ENCODE measurements at places on chromosomes 5 and 9.

- no peak for DNase-seq
Observed at GRCh38 chr9:111992523-111992922, 95.9 kb downstream of the UGCG start.

GRCh38 chr9:77981332-77981731 lies 50.3 kb downstream of the GNAQ start:
- no peak for DNase-seq

DNA sequence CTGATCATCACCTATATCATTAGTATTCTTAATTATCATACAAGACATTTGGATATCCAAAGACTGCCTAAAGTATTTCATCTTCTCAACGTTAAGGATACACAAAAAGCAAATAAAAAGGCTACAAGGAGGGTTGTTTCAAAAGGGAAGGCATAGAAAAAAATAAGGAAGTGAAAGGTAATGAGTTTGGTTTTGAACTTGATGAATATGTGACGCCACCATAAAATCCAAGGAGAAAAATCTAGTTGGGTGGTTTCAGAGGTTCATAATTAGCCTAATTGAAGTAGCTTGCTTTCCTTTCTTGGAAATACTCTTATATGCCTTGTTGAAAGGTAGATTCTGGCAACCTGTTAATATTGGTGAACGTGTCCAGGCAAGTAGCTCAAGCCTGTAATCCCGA lies 96.1 kb upstream of the SGCD start:
- no peak for DNase-seq

DNA sequence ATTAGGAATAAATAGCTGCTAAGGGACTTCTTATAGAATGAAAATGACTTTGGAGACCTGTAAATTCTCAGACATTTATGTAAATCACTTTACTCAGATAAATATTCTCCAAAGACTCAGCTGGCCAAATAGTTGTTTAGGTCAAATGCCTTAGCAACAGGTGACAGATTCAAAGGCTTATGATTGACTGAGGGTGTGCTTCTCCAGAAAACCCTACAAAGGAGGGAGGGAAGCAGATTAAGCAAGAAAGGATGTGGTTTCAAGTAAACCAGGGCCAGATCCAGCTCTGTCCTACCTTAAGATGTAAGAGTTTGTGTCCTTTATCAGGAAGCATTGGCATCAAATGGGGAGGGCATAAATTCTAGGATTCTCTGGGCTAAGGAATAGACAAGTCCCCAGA lies 433.0 kb downstream of the TLE1 start:
- DNase-seq = no peak

- no peak for DNase-seq
Observed at GRCh38 chr5:83751201-83751600, 30.5 kb upstream of the HAPLN1 start.

- no peak for DNase-seq
Observed at GRCh38 chr5:123785162-123786071, 273.4 kb downstream of the CSNK1G3 start.

DNA sequence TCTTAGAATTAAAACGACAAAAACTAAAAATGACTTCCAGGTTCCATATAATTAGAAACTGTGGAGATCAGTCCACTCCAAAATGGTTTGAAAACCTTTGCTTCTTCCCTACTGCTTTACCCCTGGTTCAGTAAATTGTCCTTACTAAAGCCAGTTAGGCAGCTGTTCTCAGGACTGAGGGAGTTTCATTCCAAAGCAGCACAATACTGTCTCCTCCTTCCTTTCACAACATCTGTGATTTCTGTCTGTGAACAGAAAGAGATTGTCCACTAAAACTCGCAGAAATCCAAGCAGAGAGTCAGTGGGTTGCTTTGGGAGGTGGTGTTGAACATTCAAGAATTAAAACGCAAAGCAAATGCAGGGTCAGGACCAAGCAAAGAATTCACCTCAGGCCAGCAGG lies 740.8 kb upstream of the ZNF608 start:
- DNase-seq = no peak

DNA sequence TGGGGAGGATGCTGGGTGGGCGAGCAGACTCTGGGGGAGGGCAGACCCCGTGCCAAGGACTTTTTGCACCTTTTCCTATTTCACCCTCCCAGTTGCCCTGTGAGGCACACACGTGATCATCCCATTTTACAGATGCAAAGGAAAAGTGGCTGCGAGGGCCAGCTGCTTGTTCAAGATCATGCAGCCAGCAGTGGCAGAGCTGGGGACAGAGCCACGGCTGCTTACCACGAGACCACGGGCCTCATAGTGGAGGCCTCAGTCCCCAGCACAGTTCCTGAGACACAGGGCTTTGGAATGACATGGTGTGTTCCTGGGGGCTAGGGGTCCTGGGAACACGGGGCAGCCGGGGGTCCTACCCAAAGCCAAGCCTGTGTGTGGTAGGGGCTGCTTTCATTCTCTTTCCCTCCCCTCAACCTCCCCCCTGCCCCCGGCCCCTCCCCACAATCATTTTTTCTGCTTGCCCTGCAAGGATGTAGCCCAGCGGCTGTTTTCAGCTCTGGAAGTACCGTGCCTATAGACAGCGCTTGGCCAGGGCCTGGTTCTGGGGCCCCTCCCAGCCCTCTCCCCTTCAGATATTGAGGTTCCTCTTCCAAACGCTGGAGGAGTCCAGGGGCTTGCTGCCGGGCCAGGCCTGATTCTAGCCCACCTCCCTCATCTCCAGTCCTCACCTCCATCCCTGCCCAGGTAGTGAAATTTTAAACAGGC lies 58.5 kb upstream of the IER5L start:
- DNase-seq = no peak

- DNase-seq = no peak
Observed at GRCh38 chr5:60365001-60365400, 335.0 kb downstream of the DEPDC1B start.

GRCh38 chr9:90770182-90770738 lies 31.4 kb upstream of the SYK start:
- no peak for DNase-seq

DNA sequence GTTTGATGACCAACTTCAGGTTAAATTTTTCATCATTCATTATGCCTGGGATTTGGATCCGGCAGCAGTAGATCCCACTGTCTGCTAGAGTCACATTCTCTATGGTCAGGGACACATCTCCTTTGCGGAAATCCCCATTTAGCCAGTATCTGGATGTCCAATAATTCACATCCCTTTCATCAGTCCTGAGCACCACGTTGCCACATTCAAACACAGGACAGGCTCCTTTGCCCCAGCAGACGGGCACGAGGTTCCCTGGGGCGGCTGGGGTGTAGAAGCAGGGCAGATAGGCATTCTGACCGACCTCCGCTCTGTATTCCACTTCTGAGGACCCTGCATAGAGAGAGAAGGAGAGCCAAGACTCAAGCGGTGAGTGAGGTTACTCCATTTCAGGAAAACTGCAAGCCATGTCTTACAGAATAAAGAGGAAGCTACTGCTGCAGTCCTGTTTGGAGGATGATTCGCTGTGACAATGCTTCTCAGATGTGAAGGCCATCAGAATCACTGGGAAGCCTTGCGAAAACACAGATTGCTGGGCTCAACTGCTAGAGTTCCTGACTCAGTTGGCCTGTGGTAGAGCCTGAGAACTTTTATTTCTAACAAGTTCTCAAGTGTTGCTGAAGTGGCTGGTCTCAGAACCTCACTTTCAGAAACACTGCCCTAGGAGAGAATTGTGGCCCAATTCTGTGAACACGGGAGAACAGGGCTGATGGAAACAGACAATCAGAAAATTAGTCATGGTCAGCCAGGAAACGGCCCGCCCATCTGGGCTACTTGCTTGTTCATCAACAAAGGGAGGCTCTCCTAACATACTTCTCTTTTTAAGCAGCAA lies 2.0 kb downstream of the HAVCR2 start:
- no peak for DNase-seq

DNA sequence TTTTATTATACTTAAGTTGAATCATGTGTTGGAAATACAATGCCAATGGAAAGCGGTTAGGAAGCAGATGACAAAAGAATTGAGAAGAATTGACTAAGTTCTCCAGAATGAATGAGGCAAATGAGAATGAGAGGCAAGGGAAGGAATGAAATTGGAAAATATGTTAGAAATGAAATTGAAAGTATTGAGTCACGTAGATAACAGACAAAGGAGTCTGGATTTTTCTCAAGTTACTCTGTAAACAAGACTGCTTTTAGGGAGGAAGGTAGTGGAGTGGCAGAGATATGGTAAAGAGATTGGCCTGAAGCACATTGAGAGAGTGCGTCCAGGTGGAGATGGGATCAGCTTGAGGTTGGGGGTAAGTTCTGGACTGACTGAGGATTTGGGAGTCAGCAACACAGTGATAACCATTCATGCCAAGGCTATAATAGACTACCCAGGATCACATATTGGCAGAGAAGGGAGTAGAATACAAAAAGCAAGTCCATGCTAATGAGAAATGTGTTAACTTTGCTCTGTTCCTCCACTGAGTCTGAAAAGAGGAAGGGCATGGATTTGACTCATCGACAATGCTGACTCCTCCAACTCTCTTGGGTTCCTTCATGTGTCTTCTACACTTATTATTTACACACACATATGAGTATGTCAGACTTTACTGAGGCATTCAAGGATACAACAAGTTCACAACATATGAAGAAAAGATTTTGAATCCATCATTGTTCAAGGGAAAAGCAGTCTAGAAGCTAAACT lies 814.2 kb upstream of the ZNF608 start:
- DNase-seq = no peak

DNA sequence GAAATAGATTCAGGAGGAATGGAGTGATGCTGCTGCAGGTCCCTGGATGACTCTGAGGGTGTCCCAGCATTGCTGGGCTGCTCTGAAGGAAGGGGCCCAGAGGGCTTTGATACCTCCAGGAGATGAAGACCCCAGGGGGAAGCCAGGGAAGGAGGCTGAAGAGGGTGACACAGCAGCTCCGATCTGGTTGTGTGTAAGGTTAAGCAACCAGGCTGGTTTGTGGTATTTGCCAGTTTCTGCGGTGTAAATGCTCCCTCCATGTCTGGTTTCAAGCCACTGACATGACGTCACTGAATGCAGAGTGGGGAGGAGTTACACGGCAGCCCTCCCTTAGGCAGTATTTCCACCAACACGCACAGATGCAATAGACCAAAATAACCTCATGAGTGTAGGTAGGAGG lies 40.0 kb upstream of the ORM1 start:
- DNase-seq = peak; percentile 54

- DNase-seq = no peak
Observed at GRCh38 chr9:70811638-70812037, 309.8 kb downstream of the TRPM3 start.

DNA sequence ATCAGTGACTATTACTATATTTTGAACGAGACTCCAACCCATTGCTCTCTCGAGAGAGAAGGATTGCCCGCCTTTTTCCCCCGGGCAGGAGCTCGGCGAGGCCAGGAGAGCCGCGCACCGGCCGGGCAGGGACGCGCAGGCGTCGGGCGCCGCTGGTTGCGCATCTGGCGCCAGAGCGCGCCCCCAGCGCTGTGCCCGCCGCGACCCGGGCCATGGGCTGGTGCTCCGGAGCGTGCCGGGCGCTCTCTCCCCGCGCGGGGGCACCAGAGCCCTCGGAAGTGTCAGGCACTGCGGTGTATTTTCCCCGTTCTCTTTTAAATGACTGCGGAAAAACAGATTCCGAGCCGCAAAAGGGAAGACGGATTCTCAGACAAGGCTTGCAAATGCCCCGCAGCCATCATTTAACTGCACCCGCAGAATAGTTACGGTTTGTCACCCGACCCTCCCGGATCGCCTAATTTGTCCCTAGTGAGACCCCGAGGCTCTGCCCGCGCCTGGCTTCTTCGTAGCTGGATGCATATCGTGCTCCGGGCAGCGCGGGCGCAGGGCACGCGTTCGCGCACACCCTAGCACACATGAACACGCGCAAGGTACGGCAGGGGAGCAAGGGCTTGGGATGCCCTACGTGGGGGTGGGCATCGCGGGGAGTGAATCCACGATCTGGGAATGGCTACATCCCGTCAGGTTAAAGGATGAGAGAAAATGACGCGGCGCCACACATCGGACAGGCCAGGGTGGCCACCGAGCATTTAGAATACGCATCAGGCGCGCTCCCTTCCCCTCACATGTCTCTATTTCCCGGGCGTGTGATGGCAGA lies 1.1 kb upstream of the NTRK2 start:
- DNase-seq = peak; percentile 83

GRCh38 chr5:37568018-37568753 lies 189.1 kb downstream of the WDR70 start:
- no peak for DNase-seq

GRCh38 chr9:70902171-70902570 lies 219.2 kb downstream of the TRPM3 start:
- no peak for DNase-seq

DNA sequence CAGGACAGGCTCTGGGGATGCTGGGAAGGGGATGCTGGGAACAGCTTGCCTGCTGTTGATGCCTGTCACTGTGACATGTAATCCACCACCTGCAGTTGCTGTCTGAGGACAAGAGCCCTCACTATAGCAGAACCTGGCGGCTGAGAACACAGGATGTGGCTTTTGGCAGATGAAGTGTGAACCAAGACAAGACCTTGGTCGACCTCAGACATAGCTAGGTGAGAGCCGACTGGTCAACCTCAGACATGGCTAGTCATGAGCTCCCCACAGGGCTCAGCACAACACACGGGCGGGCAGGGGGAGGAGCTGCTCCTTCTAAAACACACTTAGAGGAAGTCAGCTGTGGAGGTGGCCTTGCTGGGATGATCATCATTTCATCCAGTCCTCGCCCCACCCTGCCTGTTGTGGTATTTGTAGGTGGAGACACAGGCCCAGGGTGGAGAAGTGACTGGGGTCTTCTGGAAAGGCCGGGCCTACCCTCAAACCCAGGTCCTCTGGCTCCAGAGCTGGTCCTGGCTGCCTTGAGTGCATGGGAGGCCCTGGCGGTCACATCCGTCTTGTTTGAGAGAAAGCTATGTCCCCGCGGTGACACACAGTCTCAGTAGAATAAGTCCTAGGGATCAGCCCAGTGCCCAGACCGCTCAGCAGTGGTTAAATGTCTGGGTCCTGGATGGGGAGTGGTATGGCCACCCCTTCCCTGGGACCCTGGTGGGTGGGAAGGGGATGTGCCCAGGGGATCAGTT lies 6.1 kb downstream of the SUSD3 start:
- peak; percentile 93 for DNase-seq

DNA sequence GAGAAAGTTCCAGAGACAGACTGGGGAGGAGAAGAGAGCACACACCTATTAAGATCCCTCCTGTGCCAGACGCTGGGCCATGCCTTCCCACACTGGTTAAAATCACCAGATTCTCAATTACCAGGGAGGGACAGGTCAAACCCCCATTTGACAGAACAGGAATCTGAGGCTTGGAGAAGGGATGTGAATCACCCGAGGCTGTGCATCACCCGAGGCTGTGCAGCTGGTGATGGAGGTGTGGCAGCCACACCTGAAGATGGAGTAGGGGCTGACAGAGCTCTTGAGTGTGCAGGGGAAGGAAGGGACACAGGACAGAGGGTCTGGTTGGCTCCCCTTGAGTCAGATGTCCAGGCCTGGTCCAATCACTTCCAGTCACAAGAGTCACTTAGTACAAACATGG lies 70.6 kb downstream of the LMX1B start:
- DNase-seq = no peak

- no peak for DNase-seq
Observed at GRCh38 chr5:174301848-174302625, 256.5 kb downstream of the NSG2 start.

GRCh38 chr5:2892466-2893000 lies 141.1 kb upstream of the IRX2 start:
- no peak for DNase-seq

- DNase-seq = no peak
Observed at GRCh38 chr5:148085977-148086705, 22.4 kb downstream of the SPINK5 start.

All from activated effector memory CD4-positive, alpha-beta T cell treated with anti-CD3 and anti-CD28 coated beads, Interleukin-2, amount 50 U/mL, for 16 hours (primary cell).